ENCODE measurements at places on chromosomes 3 and 15.

DNA sequence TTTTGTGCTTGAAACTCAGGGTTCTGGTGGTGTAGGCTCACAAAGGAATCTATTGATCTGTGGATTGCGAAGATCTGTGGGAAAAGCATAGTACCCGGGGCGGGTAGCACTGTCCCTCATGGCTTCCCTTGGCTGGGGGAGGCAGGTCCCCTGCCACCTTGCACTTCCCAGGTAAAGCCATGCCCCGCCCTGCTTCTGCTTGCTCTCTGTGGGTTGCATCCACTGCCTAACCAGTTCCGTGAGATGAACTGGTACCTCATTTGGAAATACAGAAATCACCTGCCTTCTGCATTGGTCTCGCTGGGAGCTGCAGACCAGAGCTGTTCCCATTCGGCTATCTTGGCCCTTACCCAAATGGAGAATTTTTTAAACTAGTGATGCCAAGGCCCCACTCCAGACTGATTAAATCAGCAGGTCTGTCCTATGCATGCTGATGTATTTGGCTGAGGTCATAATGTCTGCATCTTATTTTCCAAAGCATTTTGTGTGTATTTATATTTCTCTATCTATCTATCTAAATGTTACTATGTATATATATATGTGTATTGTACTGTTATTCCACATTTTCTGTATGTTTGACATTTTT lies 65.5 kb upstream of the SLC7A14 start:
- no peak for DNase-seq

GRCh38 chr15:25641762-25642161 lies 202.9 kb upstream of the UBE3A start:
- no peak for DNase-seq

- DNase-seq = peak; percentile 57
Measured at GRCh38 chr15:101275018-101275417, 2.3 kb downstream of the SELENOS start.

- no peak for DNase-seq
Measured at GRCh38 chr15:45084163-45084562, 29.8 kb downstream of the DUOX2 start.

GRCh38 chr3:16319307-16319706 lies 54.3 kb downstream of the OXNAD1 start:
- no peak for DNase-seq

DNA sequence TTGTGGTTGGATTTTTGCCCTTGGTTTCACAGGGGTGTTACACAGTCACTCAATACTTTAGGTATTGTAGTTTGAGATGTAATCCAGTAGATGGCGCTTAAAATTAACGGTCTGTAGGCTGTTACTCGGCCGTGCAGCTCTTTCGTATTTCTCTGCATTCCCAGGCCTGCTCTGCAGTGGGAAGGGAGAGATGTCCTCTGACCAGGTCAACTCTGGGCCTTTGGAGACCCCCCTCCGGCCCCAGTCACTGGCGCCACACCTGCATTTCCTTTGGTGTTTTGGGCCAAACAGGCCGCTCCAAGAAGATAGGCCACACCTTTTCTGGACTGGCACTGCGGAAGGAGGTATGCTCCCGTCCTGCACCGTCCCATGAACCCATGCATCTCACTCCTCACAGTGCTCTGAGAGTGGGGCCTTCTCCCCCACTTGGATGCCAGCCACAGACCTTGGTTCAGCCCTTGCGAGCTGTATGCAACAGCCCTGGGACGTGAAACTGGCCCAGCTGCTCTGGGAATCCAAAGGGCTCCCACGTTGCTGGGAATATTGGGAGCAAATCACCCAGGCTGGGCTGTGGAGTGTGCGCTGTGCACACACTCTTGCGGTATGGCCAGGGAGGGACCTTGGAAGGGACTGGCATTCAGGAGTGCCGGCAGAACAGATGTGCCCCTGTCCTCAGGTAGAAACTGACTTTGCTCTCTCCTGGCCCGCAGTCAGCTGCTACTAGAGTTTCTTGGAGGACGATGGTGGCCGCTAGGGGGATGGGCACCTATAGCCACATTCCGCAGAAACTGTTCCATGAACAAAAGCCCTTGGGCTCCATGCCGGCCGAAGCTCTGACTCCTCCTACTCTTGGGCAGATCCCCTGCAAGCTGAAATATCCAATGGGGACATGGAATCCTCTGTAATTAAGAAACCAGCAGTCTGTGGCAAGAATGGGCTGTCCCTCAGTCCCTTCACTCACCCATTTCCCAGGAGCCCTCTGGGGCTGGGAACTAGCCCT lies 410.5 kb upstream of the CADM2 start:
- DNase-seq = no peak

DNA sequence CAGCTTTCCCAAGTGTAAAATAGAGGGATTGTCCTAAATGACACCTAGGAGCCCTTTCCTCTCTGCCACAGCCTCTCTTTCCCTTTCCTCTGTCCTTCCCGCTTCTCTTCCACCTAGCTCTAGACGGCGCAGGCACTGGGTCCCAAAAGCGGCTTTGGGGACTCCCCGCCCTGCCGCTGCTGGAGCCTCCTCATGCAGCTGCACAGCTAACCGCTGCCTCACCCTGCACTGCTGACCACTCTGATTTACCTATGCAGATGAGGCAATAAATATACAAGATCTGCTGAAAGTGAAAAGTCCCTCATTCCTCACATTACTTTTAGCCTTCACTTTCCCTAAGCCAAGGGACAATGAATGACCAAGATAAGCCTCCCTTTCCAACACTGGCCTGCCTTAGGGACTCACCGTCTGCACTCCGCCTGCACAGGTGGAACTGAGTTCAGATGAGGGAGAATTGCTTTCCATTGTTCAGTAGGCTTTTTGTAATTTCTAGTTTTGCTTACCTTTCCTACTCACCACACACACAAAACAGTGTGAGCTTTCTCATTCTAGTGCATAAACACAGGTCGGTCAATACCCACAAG lies 197.5 kb upstream of the BCL6 start:
- no peak for DNase-seq

- no peak for DNase-seq
Measured at GRCh38 chr3:161253711-161254110, 32.6 kb downstream of the NMD3 start.

GRCh38 chr3:11185564-11186317 lies 31.4 kb downstream of the HRH1 start:
- DNase-seq = no peak

- DNase-seq = no peak
Measured at GRCh38 chr3:78041486-78041885, 1001.6 kb downstream of the ROBO2 start.

GRCh38 chr3:100400419-100400779 lies 490 bp downstream of the TOMM70 start:
- DNase-seq = no peak

GRCh38 chr15:89205991-89206585 lies 15.3 kb downstream of the RLBP1 start:
- no peak for DNase-seq

GRCh38 chr3:153246806-153247205 lies 84.8 kb downstream of the RAP2B start:
- no peak for DNase-seq

- no peak for DNase-seq
Measured at GRCh38 chr15:46808834-46809233, 908.5 kb upstream of the SEMA6D start.

GRCh38 chr3:100090669-100091005 lies 23.7 kb downstream of the FILIP1L start:
- DNase-seq = no peak

DNA sequence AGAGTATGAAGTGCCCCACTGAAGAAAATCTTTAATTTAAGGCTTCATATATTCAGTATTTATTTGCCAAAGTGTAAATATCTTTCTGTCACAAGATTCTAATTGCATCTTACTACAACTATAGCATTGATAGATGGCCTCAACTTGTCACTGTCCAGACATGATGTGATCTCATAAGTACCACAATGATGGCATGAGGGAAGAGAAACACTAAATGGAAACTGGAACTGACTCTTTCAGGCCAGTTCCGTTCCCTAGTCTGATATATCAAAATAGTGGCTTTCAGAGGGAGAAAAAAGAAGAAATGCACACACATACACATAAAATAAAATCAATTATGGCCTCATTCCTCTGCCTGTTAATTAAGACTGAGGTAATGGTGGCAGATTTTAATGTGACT lies 615.7 kb downstream of the TBL1XR1 start:
- DNase-seq = no peak

- no peak for DNase-seq
Measured at GRCh38 chr3:25289663-25290062, 138.4 kb upstream of the RARB start.

GRCh38 chr3:161600173-161600572 lies 103.6 kb downstream of the OTOL1 start:
- no peak for DNase-seq

- no peak for DNase-seq
Measured at GRCh38 chr15:31447931-31448634, 121.4 kb downstream of the KLF13 start.

DNA sequence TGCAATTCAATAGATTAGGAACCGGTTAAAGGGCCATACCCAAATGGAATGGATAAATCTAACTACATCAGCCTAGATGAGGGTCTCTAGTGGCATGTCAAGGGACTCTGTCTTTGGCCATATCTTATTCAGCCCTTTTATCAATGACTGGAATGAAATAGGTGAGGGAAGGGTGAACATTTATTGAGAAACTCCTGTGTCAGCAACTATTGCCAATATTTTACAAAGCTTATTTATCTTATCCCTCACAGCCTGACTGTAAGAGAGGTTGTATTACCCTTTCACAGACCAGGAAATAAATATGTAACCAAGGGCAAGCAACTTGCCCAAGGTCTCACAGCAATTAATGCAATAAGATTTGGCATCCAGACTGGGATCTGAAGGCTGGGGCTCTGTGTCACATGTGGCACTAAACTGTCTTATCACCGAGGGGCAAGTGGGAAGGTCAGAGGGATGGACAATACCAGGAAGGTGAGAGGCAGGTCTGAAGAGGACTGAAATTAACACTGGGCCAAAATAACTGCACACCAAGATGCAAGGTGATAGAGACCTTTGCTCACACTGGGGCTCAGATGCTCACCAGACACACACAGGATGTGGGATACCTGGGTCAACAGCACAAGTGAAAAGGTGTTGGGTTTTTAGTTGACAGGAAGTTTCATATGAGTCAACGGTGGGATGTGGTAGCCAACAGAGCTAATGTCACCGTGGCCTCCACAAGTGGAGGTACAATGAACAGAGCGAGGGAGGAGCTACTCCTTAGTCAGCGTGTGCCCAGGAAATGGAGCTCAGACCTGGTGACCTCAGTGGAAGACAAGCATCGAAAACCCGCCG lies 261.3 kb downstream of the RPLP1 start:
- DNase-seq = peak; percentile 88

DNA sequence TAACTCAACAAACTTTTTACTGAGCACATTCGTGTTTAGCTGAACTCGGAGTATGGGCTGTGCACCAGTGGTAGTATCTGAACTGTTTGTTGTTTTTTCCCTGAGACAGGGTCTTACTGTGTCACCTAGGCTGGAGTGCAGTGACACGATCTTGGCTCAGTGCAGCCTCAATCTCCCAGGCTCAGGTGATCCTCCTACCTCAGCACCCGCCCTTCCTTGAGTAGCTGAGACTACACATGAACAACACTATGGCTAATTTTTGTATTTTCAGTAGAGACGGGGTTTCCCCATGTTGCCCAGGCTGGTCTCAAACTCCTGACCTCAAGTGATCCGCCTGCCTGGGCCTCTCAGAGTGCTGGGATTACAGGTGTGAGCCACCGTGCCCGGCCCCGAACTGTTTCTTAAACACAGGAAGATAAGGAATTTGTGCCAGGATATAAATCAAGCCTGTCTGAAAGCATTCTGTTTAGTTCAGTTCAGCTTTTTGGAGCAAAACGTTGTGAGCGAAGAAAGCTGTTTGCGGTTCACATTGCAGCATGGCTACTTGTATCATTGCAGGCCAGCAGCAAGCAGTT lies 40.4 kb upstream of the SKOR1 start:
- no peak for DNase-seq

GRCh38 chr15:36826948-36827347 lies 247.5 kb downstream of the CDIN1 start:
- DNase-seq = no peak

DNA sequence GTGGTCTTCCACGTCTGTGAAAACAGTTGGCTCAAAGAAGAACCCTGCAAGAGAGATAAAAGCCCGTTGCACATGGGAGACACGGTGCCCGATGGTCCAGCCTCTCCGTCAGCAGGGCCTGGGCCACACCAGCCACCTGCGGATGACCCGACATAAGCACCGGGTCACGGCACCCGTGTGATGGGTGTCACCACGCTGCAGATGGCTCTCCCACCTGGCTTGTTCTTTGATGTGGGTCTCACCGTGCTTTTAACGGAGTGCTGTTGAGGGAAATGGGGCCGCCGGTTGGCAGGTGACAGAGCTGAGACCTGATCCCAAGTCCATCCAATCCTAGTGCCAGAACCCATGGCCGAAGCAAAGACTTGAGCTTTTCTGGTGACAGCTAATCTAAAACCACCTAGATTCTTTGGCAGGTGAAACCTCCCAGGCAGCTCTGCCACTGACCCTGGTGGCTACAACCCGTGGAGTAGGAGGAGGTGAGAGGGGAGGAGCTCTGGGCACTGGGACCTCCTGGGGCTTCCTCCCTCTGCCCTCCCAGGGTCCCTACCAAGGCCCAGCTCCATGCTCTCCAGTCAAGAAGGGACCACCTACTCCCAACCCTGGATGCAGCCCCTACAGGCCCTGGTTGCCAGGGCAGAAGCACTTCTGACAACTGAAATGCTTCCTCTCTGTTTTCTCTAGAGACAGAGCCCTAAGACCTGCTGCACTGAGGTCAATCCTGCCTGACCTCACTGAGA lies 23.4 kb upstream of the SLC41A3 start:
- no peak for DNase-seq

DNA sequence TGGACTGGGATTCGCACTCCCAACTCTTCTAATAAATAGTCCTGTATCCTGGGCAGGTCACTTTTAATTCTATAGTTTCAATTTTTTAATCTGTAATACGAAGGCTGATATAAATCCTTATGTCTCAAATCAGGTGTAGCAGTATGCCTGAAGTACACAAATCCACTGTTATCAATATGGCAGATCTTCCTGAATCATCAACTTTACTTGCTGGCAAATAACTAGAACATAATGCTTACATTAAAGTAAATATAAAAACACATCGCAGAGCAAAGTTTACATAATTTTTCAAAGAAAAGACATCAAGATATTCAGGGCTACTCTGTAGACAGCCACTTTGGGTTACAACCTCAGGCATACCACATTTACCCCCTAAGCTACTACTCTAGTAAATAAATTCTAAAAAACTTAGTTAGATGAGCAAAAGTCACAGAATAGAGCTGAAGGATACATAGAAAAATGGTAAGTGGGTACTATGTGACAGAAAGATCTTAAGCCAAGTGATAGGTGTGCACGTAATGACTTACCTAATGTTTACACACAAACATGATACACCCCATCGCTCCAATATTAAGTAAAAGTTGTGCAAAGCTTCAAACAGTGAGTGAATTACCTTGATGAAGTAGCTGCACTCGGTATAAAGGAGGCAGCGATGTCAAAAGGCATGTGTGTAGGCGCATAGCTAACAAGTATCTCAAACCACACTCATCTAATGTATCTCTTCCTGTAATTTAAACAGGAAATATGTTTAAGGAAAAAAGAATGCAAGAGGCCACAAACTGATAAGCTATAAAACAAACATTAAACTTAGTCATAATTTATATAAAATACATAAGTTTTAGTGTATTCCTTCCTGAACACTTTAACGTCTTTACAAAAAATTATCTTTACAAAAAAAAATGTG lies 127.9 kb downstream of the DMXL2 start:
- no peak for DNase-seq

GRCh38 chr3:151283387-151283786 lies 5.0 kb upstream of the P2RY14 start:
- DNase-seq = no peak
